ENCODE measurements at places on chromosomes 3 and 15. TPM values are rescaled to one million over a fixed set of nuclear protein-coding genes. Genes with fewer than 3 reads are reported as not detected.

Gene FES
- total RNA-seq: 1.1 TPM

Gene XCR1
- total RNA-seq: not detected

Gene GUCA1C
- total RNA-seq: not detected

Gene TRPC1
- total RNA-seq: 8.4 TPM

Gene SRGAP3
- 1.3 TPM for total RNA-seq

Gene CNTN4
- not detected for total RNA-seq

Gene CMTM6
- total RNA-seq: 68.0 TPM

Gene MAGEL2
- not detected for total RNA-seq

Gene SERINC4
- 0.07 TPM for total RNA-seq

Gene RTP1
- total RNA-seq: not detected

Gene CCDC54
- not detected for total RNA-seq

Gene CHRNA7
- not detected for total RNA-seq

Gene CAND2
- 8.2 TPM for total RNA-seq

- DNase-seq: no peak
These were observed 145.7 kb downstream of the EPHA6 start for GRCh38 chr3:96959901-96960641.

- no peak for DNase-seq
These were observed 207.3 kb upstream of the EIF1B start for GRCh38 chr3:40102182-40102581.

DNA sequence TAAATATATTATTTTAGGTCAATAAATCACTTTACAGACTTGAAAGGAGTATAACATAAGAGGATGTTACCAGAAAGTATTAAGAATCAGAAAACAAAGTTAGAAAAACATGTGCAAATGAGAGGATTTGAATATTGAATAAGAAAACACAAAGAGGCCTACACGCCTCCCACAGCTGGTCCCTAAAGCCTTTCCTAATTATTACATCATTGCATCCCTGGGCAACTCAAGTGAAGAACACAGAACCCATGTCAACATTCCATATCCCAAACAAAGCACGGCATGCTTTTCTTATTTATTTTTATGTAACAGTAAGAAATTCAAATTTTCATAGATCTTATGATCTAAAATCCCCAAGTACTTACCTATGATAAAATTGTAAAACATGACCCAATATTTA lies 61.2 kb downstream of the HERC1 start:
- DNase-seq: no peak

GRCh38 chr3:108153451-108153981 lies 62.7 kb upstream of the CD47 start:
- peak; percentile 72 for DNase-seq

DNA sequence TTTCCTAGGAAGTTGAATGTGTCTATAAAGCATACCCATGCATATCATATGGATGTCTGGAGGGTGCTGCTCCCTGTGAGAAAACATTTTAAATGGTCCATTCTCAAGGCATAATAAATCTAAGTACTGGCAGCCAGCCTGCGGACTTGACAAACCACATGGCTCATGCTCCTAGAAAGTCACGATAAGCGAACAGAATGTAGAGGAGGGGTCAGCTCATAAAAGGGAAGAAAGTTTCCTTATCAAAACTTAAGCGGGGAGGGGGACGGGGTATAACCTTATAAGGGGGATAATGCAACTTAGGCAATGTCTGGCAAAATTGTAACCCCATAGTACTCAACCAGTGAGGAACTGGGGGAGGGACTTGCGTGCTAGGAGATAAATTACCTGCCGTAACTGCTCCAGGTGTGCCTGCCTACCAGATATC lies 159.8 kb upstream of the LMCD1 start:
- no peak for DNase-seq

- no peak for DNase-seq
These were observed 11.9 kb upstream of the ARHGEF3 start for GRCh38 chr3:56813653-56813960.

- DNase-seq: peak; percentile 46
These were observed 37.8 kb upstream of the USP3 start for GRCh38 chr15:63466378-63467192.

DNA sequence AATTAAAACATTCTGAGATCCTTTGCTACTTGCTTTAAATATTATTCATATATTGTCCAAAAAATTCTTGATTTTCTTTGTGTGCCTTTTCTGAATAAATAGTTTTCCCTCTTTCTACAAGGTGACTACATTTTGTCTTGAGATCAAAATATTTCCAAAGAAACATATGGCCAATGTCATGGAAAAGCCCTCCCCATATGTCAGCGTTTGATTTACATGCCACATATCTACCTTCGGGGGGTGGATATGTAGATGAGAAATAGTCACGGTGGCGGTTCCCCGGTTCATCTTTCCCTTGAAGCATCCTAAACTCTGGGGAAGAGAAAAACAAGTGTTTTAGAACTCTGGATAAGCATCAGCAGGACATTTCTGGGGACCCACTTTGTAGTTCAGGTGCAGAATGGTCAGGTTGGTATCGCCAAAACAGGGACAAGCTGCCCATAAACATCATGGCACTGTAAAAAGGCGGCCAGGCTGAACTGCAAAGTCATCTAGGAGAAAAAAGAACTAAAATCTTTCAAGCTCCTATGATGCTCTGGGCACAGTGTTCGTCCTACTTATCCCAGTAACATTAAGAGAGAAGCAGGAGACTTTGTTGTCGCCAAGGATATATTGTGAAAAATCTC lies 91.5 kb downstream of the MEX3B start:
- DNase-seq: no peak

DNA sequence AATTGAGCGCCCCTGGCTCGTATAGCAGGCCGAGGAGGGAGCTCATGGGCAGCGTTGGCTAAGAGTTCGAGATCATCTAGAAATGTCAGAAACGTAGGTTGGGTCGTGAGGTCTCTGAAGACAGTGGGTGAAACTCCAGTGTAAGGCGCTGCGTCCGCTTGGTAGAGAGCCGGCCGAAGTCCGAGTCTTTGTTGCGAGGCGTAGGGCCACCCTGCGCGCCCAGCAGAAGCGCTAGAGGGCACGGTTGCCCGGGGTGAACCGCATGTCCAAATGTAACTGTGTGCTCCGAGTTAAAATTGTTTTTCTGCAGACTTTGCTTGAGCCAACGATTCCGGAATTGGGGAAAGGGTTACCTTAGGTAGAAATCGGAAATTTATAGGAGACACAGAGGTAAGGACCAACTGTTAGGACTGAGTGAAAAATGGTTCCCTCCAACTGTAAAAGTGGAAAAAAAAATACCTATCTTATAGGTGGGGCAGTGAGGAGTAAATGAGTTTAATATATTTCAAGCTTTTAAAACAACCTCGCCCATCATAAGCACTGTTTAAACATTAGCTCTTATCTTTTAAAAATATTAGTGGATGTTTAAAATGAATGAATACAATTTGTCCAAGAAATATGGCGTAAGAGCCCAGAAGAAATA lies 993 bp upstream of the SIAH2 start:
- peak; percentile 48 for DNase-seq

- no peak for DNase-seq
These were observed 15.1 kb downstream of the MB21D2 start for GRCh38 chr3:192902549-192902948.

- no peak for DNase-seq
These were observed 66.0 kb downstream of the GPR156 start for GRCh38 chr3:120218981-120219380.

DNA sequence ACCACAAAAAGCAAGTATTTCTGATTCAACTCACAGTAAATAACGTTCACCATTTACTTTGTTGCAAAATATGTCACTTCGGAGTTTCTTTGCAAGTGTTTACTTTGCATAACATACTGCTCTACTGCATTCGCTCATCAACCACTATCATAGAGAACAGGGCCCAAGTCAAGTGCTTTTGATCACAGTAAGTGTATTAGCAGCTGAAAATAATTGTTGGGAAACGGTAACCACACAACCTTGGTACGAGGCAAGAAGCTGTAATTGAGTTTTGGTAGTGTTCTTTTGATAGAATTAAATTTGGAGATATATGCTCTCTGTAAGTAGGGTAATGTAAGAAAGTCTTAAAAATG lies 80.1 kb downstream of the SATB1 start:
- no peak for DNase-seq

DNA sequence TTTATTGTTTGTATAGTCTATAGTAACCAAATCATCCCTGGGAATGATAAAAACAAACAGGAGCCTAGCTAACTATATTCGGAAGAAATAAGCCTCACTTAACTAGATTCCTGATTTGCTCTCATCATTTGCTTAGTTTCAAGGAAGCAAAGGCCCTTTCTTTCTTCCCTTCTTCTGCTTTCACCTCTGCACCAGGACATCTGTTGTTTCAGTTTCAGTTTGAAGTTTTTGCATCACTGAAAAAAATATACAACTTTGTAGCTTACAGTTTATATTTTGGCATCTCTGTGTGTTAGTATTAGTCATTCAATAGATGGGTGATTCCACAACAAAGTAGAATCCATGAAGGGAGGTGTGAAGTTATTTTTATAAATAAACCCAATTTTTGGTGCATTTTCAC lies 113.6 kb upstream of the SNTN start:
- no peak for DNase-seq

DNA sequence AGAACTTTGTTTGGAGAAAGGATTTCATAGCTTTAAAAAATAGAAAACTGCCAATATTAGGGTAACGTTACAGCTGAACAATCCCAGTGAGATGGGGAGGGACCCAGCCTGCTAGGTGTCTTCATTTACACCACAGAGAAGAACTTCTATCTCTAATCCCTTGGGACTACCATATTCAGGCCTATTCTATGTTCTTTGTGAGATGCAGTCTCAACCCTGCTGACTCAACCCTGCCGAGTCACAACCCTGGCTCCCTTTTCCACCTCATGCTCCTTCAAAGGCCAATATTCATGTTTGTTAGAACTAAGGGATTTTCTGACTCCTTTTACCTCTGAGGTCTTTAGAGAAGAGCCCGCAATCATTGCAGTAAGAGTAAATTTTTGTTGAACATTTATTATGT lies 350.5 kb downstream of the EPHB1 start:
- DNase-seq: no peak

GRCh38 chr3:72128921-72129320 lies 344.0 kb upstream of the PROK2 start:
- no peak for DNase-seq

DNA sequence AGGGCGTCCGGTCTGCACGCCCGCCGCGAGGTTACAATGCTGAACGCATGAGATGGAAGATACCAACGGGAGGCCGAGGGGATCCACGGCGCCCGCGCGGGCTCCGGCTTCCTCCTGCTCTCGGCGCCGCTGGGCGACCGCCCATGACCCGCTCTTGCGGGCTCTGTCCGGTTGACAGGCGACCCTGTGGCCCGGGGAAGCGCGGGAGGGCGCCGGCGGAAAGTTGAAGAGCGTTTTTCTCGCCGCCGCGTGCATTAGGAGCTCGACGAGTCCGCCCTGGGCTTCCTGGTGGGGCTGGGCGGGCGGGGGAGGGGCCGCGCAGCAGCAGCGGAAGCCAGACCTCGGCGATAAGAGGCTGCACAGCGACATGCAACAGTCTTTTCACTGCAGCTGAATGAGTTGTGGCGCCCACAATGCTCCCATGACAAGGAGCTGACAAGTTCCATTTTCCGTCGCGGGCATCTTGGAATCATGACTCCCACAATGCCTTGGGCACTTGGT lies at the start of gene MBNL1:
Gene MBNL1, plus strand, starts transcription at position 375 of the 501 bp plus-strand sequence. CDS start 31,265 bp downstream, outside the sequence.
- DNase-seq: peak; percentile 77

DNA sequence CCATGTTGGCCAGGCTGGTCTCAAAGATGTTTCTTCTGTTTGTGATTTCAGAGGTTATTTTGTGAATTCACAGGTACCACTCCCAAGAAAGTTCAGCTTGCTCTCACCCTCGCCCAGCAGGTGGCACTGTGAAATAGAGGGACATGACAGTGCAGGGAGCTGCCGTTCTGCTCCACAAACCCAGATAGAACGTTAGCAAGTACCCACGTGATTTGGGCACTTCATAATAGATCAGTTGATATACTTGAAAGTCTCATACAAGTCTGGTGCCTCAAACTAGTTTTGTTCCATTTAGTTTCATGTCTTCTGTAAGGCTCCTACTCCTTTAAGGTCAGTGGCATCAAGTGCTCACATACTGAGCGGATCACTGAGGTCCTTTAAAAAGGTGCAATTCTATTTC lies 45.5 kb downstream of the FILIP1L start:
- peak; percentile 77 for DNase-seq

DNA sequence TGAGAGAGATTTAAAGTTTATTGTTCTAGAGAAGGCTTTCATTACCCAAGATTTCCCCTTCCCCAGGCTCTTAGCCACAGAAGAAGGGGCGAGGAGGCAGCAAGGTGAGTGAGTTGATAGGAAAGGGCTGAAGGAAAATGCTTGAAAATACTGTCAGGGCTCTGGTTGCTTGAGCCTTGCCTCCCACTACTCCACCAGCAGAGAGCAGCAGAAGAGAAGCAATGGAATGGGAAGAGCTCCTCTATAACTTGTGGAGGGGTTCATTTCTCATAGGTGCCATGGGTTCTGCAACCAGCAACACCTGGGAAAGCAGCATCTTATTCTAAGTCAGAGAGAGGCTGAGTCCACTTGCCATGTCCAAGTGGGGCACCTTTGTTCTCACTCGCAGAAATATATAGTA lies 184.0 kb upstream of the CNTN6 start:
- no peak for DNase-seq

DNA sequence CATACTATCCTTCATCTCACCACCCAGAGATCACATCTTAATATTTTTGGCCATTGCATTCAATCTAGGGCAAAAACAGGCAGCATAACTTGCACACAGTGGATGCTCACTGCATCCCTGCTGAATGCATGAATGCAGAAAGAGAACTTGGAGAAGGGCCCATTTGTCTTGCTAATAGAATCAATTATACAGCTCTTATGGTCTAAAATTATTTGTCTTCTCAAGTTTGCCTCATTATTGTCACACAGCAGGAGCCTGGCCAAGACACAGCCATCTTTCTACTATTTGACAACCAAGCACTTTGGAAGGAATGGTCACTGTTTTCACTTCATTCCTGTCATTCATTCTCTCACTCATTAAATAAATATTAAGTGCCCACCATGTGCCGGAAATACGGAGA lies 1.2 kb upstream of the ARHGEF26 start:
- DNase-seq: no peak

DNA sequence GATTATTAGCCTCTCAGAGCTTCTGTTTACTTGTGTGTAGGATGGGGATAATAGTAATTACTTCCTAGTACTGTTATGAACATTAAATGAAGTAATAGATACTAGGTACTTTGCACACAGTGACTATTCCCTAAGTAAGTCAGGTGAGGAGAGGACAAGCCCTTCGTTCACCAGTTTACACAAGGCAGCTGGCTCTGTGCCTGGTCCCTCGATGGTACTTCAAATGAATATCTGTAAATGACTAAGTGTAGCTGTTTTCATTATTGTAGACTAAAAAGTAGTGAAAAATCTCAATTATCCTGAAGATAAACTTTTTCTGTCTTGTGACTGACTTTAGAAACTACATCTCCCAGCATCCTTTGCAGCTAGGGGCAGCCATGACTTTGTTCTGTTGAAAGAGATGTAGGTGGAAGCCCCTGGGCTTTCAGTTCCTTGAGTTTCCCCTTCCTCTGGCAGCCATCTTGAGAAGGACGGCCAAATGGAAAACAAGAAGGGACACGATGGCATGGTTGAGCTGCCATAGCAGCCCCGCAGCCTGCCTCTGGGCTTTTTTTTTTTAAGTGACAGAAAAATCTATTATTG lies 11.7 kb upstream of the WNT7A start:
- no peak for DNase-seq

- DNase-seq: no peak
These were observed 73.2 kb downstream of the CLSTN2 start for GRCh38 chr3:140007911-140008869.

GRCh38 chr15:39078026-39078425 lies 502.9 kb upstream of the THBS1 start:
- no peak for DNase-seq

GRCh38 chr3:11430624-11431023 lies 158.4 kb downstream of the ATG7 start:
- DNase-seq: no peak
